ENCODE measurements at places on chromosomes 4 and X. TPM values are rescaled to one million over a fixed set of nuclear protein-coding genes. Genes with fewer than 3 reads are reported as not detected.

- no peak for DNase-seq
Measured at GRCh38 chr4:126851391-126851790, 781.4 kb upstream of the INTU start.

DNA sequence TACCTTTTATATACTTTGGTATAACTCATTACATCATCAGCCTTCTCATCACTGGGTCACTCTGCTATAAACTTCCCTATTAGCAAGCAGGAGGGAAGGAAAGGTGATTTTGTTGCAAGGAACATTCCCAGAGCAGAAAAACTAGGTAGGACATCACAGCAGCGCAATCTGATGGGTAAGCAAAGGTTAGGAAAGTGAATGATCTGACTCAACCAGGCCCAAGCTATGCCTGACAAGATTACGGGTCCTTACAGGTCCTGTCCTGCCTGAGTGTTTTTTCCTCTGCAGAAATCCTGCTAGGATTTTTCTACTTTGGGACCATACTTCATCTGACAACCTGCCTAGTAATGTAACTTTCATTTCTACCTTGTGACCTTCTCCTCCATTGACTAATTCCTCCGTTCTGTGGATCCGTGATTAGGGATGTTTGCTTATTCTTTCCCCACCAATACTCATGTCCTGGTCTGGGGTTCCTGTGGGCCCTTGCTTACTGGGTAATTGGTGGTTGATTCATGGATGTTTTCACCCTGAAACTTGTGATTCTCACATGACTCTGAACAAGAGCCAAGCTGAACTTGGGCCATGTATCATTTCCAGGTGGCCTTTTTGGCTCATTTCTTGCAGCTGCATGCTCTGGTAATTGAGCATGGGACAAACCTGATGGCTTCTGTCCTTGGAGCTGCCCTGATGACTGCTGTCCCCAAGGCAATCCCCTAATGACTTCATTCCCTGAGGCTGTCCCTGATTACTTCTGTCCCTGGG is 111.9 kb upstream of the KIT start:
- no peak for DNase-seq

GRCh38 chr4:20249333-20249732 is 2.4 kb upstream of the SLIT2 start:
- peak; percentile 59 for DNase-seq

DNA sequence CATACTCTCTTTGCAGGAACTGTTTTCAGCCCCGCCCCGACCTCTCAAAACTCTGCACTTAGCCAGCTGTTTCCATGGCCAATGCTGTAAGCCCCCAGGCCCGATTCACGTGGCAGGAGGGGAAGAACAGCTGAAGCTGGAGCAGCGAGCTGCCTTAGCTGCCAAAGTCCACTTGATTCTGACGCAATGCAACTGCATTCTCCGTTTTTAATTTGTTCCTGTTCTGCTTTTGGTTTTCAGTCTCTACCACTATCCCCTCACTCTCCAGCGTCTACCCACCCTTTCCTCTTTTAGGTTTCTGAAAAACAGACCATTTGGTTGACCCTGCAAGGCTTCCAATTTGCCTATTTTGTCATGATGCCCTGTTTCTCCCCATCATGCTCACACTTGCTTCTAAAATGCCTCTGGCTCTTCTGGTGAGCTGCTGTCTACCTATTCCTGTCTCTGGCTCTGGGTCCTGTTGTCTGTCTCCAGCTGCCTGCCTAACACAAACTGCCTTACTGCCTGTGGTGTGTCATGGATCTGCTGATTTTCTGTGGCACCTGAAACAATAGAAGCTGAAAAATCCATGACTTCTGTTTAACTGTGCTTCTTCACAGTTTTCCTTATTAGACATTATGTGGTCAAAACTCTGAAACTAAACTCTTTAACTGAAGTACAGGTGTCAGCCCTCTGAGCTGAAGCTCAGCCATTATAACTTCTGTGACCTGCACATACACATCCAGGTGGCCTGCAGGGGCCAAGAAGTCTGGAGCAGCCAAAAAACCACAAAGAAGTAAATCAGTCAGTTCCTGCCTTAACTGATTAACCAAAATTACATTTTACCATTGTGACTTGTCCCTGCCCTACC is 160.5 kb upstream of the AGTR2 start:
- peak; percentile 72 for DNase-seq

DNA sequence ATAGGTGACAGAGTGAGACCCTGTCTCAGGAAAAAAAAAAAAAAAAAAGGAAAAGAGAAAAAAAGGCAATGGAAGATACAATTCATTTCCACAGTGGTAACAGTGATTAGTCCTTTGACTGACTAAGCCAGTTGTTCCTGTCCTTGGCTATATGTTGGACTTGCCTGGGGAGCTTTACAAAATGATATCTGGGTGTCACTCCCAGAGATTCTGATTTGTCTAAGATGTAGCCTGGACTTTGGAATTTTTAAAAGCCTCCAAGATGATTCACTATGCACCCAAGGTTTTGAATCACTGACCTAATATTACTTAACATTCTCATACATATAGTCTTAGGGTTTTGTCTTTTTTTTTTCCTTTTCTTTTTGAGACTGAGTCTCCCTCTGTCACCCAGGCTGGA is 16.9 kb downstream of the HELQ start:
- no peak for DNase-seq

- DNase-seq, result peak; percentile 94
Measured at GRCh38 chrX:153667956-153668396, 5.6 kb downstream of the PNCK start.

DNA sequence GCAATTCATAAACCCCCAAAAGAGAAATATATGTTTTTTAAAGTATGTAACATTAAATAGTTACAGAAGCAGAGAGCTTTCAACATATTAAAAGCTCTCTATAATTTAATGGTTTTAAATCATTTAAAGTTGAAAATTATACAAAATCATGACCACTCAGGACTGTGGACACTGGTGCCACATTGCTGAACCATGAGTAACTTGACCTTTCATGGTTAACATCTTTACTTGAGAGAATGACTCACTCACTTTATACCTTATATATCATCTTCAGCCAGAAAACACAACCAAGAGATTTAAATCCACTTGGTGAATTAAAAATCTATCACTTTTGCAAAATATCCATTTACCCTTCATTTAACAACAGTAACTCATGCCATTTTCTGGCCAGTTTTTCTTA is 584.3 kb upstream of the SMIM31 start:
- no peak for DNase-seq

- DNase-seq, result no peak
Measured at GRCh38 chr4:129179276-129179675, 83.3 kb downstream of the C4orf33 start.

- DNase-seq, result no peak
Measured at GRCh38 chr4:184854673-184855072, 28.9 kb upstream of the ACSL1 start.

GRCh38 chr4:66872661-66873060 is 672.6 kb downstream of the CENPC start:
- no peak for DNase-seq

GRCh38 chr4:106032851-106033286 is 137.6 kb downstream of the NPNT start:
- no peak for DNase-seq

DNA sequence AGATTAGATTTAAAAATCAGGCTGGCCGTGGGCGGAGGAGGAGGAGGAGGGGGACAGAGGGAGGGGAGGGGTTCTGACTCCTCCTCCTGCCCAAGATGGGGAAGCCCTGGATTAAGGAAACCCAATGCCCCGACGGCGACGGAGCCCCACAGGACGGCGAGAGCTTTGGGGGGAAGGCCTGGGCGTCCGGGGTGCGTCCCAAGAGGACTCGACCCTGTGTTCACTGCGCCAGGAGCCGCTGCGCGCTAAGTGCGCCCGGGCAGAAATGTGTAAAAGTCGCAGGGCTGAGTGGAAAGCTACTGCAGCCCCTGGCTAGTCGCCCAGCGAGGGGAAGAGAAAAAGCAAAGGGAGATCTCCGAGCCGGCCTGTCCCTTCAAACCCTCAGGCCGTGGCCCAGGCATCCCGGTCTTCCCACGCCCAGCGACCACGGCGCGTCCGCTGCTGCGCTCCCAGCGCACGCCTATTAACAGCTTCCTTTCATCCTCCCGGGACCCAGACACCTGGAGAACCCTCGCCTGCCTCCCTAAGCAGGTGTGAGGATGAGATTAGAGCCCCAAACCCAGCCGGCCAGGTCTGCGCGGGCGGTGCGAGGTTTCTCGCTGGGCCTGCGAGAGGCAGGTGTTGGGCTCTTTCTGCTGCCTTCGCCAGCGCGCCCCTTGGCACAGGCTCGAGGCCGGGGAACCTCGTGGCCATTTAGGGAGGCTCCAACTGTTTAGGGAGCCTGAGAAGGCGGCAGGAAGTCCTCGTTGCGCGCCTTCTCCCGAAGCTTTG is 1.4 kb upstream of the RPS6KA3 start:
- peak; percentile 69 for DNase-seq

DNA sequence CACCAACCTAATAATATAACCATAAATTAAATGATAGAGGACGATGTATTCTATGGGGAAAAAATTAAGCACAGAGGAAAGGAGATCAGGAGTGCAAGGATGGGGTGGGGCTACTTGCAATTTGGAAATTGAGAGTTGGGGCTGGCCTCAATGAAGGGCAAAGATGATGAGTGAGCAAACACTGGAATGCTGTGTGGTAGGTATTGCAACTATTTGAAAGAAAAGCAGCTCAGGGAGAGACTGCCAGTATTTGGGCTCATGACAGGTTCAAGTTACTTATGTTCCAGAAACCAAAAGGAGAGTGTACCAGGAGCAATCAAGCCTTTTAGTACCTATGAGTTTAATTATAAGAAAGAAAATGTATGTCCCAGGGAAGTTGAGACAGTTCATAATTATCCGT is 47.4 kb downstream of the ASIC5 start:
- no peak for DNase-seq

DNA sequence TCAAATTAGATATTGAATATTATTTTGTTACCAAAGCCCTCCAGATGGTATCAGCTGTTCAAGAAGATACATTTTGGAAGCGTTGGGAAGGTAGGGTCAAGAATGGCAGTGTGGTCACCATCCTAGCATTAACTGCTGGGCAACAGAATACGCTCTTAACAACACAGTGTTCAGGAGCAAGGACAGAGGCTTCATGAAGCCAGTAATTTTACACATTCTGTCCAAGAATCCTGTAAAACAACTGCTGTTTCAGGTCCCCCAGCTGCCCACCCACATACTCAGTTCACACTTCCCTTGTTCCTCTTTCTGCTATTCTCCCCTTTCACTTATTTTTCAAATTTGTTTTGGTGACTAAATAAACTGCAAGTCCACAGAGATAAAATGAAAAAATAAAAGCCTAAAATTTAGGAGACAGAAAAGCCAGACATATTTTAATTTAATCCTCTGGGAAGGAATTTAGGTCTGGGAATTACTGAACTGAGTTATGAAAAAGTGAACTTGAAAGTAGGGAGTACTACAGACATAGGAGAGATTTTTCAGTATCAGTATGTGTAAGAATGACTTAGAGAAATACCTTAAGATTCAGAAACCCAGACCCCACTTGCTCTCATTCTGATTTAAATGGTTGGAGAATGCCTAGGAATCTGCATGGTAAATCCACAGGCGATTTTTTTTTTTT is 406.7 kb downstream of the MAPK10 start:
- no peak for DNase-seq

- peak; percentile 18 for DNase-seq
Measured at GRCh38 chr4:5747738-5748375, 36.9 kb downstream of the EVC start.

- DNase-seq, result peak; percentile 27
Measured at GRCh38 chrX:41779030-41779564, 55.1 kb downstream of the GPR82 start.

DNA sequence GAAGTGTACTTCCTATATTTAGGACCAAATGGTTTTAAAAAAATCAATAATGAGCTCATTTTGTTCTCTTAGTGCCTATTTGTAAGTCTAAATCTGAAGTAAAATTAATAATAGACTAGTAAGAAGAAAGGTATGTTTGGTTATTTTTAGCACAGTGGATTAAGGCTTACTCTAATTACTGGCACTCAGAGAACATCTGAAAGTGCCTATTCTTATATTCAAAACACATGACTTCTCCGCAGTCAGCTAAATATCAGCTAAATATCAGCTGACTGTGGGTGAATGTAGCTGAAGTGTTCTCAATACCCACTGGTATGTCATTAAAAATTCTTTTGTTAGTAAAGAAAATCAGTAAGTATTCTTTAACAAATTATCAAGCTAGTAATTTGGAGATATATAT is 6.0 kb downstream of the AP1S2 start:
- DNase-seq, result no peak

KIT gene
- total RNA-seq, result 34.8 TPM

DKK2 gene
- not detected for total RNA-seq

RAB39B gene
- total RNA-seq, result not detected

SLC9A6 gene
- total RNA-seq, result 4.0 TPM

MAGEA8 gene
- not detected for total RNA-seq

C4orf54 gene
- not detected for total RNA-seq

REPS2 gene
- total RNA-seq, result 22.5 TPM

SLC9B2 gene
- 26.3 TPM for total RNA-seq

RS1 gene
- not detected for total RNA-seq
